ENCODE measurements at places on chromosomes 13 and 19. TPM values are rescaled to one million over a fixed set of nuclear protein-coding genes. Genes with fewer than 3 reads are reported as not detected.

DNA sequence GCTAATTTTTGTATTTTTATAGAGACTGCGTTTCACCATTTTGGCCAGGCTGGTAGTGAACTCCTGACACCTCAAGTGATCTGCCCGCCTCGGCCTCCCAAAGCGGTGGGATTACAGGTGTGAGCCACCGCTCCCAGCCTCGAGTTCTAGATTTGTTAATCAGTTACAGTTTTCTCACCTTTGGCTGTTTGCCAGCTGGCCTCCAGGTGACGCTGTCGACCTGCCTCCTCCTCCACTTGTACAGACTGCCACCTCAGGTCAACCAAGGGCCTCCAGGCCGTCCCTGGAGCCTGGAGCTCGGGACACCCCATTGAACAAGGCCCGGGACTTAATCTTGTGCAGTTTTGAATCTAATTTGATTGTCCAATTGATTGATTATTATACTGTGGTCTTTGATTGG is 45.5 kb downstream of the IER2 start:
- peak; percentile 39 for DNase-seq

DNA sequence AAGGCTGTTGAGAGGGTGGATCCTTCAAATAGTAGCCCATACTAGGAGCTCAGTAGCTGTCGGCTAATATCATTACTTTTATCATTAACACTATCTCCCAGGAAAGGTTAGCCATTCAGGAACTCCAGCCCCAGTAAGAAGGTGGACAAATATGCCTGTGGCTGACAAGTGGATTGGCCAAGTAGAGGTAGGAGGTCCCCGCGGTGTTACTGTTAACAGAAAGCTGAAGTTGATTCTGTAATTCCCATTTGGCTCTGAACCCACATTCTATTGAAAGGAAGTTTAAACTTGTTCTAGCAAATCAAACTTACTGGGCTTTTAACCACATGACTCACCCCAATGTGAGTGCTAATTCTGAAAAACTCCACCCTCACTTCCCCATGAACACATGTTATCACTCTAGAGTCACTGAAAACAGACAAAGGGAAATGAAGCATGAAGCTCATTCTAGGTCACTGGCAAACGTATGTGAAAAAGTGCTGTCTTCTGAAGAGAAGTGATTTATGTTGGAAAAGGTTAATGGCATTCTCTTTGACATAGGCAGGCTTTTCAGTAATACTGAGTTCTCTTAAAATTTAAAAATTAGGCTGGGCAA is 273.5 kb downstream of the FGF14 start:
- DNase-seq = no peak

DNA sequence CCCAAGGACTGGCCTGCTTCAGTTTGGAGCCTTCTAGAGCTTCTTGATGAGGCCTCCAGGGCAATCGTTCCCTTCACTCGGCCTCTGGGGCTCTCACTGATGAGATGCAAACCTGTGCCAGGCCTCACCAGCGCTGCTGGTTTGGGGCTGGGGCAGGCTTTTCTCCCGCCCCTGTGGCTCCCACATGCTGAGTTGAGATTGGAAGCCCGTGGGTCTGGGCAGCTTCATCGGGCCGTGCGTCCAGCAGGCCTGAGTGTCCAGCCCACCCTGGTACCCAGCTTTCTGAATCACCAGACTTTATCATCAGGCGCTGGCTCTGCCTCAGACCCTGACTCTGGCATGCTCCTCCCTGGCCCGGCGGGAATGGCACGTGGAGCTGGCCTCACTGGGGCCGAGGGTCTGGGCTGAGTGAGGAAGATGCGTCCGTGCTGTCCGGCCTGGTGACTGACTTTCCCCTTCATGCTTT is 4.3 kb downstream of the CALM3 start:
- no peak for DNase-seq

DNA sequence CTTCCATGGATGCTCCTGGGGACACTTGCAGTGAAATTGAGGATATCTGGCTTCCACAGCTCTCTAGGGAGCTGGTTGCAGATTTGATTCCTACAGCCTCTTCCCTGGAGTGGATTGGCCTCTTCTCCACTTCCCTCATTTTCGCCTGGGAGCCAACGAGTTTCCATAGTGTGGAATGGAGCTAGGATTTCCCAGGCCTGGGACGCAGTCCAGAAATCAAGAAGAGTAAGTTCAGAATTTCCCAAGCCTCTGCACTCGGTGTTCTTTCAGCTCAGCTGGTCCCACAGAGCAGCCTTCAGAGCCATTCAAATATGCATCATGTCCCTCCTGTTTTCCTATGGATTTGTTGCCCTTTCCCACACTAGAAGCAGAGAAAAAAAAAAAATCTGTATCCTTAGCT is 68.2 kb downstream of the RAP2A start:
- no peak for DNase-seq

DNA sequence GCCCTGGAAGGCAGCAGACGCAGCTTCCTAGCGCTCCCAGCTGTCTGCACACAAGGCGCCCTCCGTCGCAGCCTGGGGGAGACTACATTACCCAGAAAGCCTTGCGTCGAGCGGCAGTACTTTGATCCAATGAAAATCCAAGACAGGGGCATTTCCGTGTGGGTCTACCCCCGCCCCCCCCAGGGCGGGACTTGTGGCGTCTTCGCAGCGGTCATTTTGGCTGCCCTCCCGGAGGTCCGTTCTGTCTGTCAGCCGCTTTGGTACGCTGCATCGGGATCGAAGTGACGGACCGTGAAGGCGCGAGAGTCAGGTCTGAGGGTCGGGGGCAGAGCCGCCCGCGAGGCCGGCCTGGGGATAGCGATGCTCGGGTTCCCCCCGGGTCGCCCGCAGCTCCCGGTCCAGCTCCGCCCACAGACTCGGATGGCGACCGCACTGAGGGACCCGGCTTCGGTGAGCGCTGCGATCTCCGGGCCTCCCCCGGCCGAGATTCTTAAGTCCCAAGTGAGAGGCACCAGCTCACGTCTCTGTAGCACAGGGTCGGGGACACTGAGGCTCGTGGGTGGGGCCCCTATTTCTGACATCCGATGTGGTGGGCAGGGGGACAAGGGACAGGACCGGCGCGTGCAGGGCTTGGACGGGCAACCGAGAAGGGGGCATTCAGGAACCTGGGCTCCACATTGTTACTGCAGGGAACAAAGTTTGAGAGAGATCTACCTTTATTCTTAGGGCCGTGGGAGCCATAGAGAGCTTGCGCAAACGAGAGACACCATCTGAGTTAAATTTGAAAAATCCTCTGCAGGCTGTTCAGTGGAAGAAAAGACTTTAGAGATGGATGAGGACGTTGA is at the start of gene ZNF211:
Gene ZNF211 (plus strand): TSS at position 182 of the 845 bp plus-strand sequence. CDS start 179 bp downstream, at position 361.
- DNase-seq = peak; percentile 84

AP1M2 gene
- not detected for polyA plus RNA-seq

DNA sequence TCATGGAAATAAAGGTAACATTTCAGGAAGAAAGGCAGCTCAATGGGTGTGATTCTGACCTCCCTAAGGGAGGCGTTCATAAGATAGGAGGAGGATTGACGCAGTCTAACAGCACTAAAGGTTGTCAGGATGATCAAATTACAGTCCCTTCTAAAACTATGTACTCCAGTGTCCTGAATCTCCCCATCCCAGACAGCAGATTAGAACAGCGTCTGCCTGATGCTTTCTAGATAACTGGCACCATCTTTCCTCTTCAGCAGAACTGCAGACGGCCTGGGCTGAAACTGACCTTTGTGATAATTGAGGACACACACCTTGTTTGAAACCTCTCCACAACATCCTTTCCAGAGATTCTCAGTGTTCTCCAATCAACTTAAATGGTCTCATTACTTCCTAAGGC is 25.5 kb upstream of the SACS start:
- no peak for DNase-seq

KCNC3 gene
- not detected for polyA plus RNA-seq

ZNF85 gene
- polyA plus RNA-seq = 6.6 TPM
